ENCODE measurements at places on chromosomes 1 and 21.

- DNase-seq: no peak
Measured at GRCh38 chr1:26094076-26094669, 17.5 kb upstream of the PDIK1L start.

- DNase-seq: no peak
Measured at GRCh38 chr21:41410767-41411448, 15.1 kb upstream of the MX1 start.

- no peak for DNase-seq
Measured at GRCh38 chr1:55428944-55429931, 214.1 kb upstream of the USP24 start.

GRCh38 chr1:116503546-116504307 is 67.1 kb downstream of the CD58 start:
- DNase-seq: no peak

GRCh38 chr1:67489643-67490042 is 59.4 kb upstream of the SERBP1 start:
- no peak for DNase-seq

DNA sequence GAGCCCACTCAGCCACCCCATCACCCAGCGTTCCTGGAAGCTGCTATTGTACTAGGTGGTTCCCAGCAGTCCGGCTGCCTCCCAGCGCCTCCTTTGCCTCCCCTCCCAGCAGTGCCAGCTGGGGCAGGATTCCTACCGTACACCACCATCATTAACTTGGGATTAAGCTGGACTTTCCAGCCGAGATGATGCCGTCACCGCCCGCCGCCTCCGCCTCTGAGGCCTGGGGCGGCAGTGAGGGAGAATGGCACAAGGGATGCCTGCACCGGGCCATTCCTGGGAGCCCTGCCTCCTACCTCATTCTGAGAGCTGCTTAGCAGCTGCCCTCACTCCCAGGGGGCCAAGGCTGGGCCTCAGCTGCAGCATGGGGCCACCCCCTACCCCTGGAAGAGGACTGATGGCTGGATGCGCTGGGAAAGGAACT is 13.2 kb downstream of the CNTN2 start:
- DNase-seq: no peak

DNA sequence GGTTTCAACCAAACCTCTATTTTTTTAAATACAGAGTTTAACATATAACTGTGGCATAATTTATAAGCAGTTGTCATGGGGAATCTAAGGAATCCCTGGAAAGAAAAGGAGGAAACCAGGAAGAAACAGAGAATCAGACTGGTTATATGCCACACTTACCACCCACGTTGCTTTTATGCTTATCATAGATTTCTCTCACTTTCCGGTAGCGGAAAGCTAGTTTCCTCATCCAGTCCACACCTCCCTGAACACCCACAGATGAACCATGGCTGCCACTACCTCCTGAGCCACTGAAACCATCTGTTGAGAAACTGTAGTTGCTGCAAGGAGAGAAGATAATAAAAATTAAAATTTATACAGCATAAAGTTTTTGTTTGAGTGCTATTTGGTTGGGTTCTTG is 33.5 kb downstream of the XKR8 start:
- no peak for DNase-seq
